ENCODE measurements at places on chromosomes 3 and 15.

- DNase-seq: no peak
Observed at GRCh38 chr15:59399465-59400102, 26.9 kb upstream of the MYO1E start.

DNA sequence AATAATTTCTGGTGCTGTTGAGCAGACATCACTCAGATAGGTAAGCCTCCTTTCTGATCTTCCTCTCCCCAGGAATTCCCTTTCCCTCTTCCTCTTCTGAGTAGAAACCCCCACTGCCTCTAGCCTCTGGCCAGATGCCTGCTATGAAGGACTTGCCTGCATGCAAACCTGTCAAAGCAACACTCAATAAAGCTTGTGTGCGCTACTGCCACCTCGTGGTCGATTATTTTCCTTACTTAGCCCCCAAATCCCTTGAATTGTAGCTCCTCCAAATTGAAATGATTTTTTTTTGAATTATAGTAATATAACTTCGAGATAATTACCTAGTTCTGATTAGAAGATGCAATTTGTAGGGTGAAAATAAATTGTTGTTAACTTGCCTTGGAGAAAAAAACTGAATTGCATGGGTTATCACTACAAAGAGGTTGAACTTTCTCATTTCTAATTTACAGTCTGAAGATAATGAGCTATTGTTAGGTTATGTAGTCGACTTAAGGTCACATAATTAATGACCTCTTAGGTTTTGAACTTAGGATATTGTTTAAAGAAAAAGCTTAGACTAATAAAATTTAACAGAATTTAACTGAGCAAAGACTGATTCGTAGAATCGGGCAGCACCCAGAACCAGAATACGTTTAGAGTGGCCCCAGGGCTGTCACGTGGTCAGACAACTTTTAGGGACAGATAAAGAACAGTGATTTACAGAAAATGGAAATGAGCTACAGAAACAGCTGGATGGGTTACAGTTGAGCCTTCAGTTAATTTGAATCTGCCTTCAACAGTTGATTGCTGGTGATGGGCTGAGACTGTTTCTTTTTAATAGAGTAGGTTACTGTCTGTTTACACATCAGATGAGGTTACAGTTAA lies 269.3 kb downstream of the ARPP21 start:
- DNase-seq: peak; percentile 10

DNA sequence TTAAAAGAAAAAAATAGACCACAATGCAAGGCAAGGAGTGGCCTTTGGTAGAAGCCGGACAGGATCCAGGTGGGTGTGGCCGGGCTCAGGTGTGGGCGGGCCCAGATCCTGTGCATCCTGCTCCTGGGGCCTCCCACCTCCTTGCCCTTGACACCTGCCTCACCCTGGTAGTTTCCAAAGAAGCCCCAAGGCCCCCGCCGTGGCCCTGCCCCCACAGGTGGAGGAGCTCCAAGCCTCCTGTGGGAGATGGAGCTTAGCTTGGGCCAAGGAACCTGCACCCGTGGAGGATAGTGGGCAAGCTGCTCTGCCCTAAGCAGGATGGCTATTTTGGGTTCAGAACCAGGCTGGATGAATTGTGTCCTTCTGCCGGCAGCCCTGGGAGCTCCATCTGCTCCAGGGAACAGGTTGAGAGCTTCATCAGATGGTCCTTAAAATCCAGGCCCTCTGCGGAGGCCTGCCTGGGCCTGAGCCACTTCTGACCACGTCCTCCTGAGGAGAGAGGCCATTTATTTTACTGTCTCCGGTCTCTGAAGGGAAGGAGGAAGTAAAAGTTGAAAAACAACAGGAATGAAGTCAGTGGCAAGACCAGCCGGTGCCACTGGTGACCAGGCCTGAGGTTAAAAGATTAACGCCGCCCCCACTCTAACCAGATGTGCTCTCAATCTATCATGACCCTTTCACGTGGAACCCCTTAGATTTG lies 53.9 kb upstream of the KLF13 start:
- DNase-seq: no peak

- no peak for DNase-seq
Observed at GRCh38 chr3:55538158-55538557, 51.1 kb upstream of the WNT5A start.

DNA sequence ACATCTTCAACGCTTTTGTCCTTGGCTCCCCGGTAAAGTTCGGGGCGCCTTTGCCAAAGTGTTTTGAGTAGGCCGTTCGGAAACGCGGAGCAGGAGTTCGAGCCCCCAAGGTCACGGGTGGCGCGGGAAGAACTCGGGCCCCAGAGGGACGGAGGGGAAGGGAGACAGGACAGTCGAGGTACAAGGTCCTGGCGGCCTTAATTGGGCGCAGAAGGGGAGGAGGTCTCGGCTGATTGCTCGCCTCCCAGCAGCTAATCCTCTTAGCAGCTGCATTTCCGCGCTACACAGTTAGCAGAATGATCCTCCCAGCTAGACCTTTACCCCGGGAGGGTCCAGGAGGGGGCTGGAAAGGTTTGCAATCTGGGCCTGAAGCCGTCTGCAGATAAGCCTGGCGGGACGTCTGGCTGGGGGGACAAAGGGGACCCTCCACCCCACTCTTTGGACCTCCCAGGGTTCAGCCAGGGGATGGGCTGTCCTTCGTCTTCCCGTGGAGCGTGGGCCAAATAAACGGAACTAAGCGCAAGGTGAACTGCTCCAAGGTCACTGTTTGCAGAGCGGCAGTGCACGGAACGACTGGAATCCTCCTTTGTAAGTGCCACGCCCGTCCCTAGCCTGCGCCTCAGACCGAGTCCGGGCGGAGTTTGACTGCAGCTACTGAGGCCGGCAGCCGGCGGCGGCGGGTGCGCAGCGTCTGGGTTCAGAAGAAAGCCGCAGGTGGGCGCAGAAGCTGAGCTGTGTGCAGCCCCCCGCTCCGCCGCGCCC lies 7.2 kb downstream of the EOMES start:
- DNase-seq: no peak

GRCh38 chr15:31005660-31006059 lies 14.2 kb upstream of the MTMR10 start:
- DNase-seq: no peak

GRCh38 chr15:82804575-82804949 lies 1.3 kb downstream of the FSD2 start:
- no peak for DNase-seq

- no peak for DNase-seq
Observed at GRCh38 chr3:134918441-134918840, 123.4 kb downstream of the EPHB1 start.

GRCh38 chr15:72306211-72306785 lies 13.7 kb downstream of the CELF6 start:
- DNase-seq: no peak

DNA sequence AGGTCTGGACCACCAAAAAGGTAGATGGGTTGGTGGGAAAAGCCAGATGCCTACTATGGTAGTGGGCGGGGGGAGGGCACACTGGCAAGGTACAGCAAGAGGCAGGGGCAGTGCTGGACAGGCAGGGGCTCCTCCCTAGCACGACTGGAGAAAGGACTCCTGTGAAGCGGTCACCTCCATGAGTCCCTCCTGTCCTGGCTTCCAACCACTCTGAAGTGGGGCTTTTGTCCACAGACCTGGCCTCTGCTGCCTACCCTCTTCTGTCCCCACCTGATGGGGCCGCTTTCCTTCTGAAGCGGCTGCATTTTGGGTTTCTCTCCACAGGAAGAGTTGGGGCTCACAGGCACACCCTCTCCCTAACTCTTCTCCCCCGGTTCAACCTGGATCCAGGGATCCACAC lies 2.7 kb upstream of the SPTBN5 start:
- DNase-seq: no peak

GRCh38 chr3:53191836-53192480 lies 30.9 kb downstream of the PRKCD start:
- DNase-seq: no peak

- DNase-seq: no peak
Observed at GRCh38 chr3:10423171-10423882, 82.1 kb downstream of the ATP2B2 start.

DNA sequence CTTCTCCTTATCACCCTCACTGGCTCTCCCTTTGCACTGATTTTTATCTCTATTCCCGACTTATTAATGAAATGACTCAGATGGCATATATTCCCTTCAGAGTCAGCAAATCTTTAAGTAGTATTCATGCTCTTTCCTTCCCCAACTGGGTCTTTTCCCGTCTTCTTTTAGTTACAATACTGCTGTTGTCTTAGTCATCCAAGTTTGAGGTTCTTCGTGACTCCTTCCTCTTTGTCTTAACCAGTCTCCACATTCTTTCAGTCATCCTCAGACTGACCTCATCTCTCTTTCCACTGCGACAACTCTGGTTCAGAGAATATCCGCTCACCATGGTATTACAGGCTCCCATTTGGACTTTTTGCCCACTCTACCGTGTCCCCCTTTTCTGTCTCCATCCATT lies 12.4 kb downstream of the WDR5B start:
- DNase-seq: no peak

DNA sequence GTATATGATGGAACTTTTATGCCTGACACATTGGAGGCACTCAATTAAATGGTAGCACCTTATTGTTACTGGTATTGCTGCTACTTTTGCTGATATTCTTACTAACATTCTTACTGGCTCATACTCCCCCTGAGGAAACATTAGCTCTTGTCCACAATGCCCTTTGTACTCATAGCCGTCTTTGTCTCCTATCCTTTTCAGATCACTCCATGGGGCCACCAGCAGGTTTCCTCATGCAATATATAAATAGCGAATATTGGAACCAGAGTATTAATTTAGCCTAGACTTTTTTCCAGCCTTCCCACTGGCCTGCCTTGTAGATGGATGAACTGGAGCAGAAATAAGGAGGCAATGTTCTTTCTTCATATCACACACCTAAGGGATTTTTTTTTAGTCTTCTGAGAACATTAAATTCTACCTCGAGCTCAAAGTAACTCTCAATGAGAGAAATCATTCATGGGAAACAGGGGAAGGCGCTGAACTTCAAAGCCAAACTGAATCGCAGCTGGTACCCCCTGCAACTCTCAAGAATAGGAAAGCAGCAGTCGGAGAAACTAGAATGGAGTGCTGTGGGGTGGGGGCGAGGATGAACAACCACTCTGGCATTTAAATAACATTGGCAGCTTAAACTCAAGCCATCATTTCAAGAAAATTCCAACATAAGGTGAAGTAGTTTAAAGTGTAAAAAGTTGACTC lies 300.3 kb downstream of the TAFA4 start:
- no peak for DNase-seq

DNA sequence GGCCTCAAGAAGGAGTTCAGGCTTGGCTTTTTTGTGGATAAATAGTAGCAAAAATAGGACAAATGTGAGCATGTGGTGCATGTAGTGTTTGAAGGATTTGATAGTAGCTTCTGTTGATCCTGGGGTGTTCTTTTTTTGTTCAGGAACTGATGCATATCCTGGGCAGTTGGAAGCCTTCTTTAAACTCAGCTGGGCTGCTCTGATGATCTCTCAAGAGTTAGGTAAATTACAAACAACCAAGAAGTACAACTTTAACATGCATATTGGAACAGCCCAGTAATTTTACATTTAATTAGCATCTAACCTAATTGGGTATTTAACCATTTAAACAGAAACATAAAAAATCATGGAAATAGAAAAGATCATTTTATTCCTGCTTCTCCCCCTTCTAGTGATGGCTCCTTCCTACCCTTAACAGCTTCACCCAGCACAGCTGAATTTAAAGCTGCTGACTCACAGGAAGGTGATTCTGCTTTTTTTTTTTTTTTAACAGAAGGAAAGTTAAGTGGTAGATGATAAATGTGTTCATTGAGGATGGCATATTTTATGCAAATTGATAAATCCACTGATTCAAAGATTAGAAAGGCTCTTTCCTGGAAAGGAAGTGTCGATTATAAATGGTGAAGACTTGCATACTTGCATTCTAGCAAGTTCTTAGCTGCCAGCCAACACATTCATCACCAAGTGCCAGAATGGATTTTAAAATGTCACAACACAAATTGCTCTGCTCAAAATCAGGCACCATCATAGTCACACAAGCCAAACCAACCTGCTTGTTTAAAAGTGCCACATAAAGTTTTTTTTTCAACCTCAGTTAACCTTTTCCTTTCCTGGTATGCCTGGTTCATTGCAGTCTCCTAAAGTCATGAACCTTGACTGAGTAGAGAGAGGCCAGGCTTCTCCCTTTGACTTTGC lies 20.0 kb downstream of the SLC35G2 start:
- peak; percentile 44 for DNase-seq

GRCh38 chr3:148820361-148821245 lies 7.0 kb upstream of the CPB1 start:
- no peak for DNase-seq

GRCh38 chr3:181709537-181710279 lies 2.0 kb upstream of the SOX2 start:
- peak; percentile 23 for DNase-seq

DNA sequence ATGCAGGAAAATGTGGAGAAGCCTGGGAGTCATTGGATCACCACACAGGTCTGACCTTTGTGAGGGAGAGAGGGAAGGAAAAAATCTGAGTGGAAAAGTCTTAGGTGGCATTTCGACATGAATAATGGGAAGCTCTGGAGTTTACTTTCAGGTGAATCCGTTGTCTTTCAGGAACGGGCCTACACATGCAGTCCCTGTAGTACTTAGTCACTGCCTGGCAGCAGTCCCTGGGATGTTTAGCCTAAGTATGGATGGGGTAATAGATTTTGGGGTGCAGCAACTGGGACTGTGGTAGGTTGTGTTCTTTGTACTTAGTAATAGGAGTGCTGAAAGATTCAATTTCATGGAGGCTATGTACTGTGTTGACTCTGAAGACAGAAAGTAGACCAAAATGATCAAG lies 227.5 kb upstream of the EPHA3 start:
- no peak for DNase-seq

DNA sequence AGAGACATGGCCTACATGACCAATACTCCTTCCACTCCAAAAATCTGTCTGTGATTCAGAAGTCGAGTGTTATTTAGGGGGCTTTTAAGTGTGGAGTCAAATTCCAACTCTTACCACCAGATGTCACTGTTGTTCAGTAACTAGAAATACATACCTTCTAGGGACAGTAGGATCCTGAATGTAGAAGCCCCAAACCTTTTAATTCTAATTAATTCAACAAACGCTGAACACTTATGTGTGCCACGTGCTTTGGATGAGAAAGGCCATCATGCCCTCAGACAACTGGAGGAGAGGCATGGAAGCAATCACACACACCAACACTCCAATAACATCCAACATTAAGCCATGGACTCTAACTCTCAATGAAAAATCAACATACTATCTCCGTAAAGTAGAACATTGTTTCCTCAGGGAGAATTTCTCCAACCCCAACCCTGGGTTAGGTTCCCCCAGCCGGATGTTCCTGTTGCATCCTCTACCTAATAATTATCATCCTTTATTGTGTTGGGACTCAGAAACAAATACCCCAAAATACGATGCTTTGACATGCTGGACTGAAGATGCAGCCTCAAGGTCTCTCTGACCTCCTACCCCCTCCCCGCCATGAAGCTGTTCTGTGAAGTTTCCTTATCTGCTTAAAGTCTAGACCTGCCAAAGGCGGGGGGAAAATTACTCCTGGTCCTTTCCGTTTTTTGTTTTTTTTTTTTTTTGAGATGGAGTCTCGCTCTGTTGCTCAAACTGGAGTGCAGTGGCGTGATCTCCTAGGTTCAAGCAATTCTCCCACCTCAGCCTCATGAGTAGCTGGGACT lies 8.0 kb upstream of the CCDC13 start:
- peak; percentile 51 for DNase-seq
